ENCODE measurements at places on chromosomes 12 and 14.

- no peak for DNase-seq
Measured at GRCh38 chr14:65588426-65589140, 176.1 kb downstream of the FUT8 start.

DNA sequence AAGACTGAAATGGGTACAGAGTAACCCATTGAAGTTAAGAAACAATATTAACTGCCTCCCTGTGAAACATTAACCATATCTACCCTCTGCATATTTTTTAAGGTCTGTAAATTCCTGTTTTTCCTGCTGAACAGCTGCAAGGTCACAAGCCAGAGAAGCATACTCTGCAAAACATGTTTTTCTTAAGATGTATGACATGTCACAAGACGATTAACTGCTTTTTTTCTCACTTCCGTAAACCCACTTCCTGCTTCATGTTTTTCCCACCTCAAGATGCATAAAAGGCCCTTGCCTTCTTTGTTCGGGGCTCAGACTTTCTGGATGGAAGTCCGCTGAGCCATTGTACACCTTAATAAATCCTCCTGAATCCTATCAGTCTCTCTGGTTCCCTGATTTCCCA lies 504.7 kb upstream of the MIS18BP1 start:
- no peak for DNase-seq

DNA sequence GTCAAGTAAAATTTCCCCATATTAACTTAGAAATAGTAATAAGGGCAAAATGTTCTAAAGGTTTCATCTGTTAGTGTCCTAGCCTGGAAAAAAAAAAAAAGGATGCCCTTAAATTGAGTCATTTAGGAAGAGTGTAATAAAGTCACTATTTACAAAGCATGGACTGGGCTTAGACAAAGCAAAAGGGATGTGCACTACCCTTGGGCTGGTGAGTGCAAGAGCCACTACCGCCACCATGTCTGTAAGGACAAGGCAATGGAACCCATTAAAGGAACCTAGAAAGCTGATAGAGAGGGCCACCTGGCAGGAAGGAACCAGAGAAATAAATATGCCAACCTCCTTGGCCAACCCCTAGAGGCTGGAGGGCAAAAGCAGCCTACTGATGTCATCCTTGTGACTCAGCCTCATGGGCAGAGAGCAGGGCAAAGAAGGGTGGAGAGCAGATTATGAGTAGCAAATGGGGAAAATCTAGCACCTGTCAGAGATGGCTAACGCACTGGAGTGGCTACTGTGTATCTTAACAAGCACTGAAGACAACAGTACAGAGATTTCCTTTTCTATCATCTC lies 59.5 kb upstream of the FUT8 start:
- no peak for DNase-seq

DNA sequence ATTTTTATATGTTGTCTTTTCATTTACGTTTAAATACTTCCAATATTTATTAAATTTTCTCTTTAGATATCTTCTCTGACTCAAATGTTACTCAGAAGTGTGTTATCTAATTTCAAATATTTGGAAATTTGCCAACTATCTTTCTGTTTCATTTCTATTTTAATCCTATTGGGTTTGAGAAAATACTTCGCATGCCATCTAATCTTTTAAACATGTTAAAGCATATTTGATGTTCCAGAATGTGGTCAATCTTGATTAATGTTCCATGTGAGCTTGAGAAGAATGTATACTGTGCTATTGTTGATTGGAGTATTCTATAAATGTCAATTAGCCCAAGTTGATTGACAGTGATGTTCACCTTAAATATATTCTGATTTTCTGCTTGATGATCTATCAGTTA lies 11.9 kb upstream of the DCN start:
- no peak for DNase-seq

GRCh38 chr14:84670796-84671195 lies 859.1 kb upstream of the FLRT2 start:
- no peak for DNase-seq

- DNase-seq = no peak
Measured at GRCh38 chr14:95235351-95235750, 78.0 kb upstream of the DICER1 start.

DNA sequence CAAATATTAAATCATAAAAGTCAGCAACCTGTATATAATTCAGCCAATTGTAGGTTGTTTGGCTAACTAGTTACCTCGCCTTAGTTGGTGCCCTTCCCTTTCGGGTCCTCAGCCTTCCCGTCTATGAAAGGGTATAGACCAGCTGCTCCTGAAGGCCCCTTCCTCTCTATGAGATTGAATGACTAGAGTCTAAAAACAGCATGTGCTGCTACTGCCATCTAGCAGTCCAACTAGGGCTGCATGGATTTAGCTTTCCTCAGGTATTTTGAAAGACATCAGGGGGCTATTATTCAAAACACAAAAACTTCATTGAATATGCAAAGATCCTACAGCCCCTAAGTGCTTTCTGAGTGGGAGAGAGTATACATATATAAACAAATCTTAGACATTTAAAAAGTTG lies 37.0 kb upstream of the TMEM263 start:
- DNase-seq = peak; percentile 34

- DNase-seq = no peak
Measured at GRCh38 chr12:111359914-111360276, 9.0 kb downstream of the PHETA1 start.

DNA sequence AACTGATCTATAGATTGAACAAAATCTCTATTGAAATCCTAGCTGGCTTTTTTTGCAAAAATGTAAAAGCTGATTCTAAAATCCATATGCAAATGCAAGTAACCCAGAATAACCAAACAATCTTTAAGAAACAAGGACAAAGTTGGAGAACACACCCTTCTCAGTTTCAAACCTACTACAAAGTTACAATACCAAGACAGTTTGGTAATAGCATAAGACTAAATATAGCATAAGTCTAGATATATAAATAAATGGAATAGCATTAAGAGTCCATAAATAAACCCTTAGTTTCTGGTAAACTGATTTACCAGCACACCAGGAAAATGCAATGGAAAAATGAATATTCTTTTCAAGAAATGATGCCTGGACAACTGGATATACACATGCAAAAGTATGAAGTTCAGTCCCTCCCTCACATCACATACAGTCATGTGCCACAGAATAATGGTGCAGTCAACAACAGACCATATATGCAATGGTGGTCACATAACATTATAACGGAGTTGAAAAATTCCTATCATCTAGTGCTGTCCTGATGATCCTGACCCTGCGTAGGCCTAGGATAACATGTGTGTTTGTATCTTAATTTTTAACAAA lies 94.5 kb upstream of the GRIN2B start:
- DNase-seq = no peak

GRCh38 chr14:23727566-23728335 lies 91.6 kb downstream of the DHRS2 start:
- DNase-seq = peak; percentile 37

DNA sequence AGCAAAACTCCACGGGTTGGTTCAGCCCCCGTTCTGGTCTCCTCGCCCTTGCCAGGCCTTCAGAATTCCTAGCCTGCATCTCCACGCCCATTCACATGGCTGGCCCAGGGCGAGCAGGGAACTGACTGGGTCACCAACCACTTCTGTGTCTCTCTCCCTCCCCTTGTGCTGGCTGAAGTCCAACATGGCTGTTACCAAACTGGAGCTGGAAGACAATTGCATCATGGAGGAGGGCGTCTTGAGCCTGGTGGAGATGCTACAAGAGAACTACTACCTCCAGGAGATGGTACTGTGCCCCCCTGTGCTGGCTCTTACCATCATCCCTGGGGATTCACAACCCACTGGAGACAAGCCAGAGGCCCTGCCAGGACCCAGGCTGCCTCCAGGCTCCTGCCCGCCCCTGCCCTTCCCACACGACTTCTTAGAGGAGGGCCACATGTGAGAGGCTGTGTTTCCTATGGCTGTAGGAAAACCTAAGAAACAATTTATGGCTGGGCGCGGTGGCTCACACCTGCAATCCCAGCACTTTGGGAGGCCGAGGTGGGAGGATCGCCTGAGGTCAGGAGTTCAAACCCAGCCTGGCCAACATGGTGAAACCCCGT lies 9.9 kb downstream of the LRRC74A start:
- no peak for DNase-seq

DNA sequence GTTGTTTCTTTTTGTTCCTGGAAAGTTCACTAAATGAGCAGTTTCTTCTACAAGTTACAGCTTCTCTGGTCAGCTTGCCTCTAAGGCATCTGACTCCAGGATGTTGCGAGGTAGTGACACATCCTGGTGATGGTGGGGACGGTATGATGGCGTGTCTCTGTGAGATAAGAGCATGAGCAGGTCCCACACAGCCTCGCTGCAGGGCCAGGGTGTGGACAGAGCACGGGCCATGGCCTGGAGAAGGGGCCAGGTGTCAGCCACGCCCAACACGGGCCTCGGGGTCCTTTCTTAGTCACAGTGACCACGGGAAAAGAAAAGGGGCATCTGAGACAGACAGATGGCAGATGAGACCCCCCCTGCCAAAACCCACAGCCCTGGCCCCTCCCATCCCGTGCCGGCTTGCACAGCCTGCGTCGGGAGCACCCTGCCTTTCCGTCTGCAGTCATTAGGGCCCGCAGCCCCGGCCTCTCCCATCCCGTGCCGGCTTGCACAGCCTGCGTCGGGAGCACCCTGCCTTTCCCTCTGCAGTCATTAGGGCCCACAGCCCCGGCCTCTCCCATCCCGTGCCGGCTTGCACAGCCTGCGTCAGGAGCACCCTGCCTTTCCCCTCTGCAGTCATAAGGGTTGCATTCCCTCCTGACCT lies 79.3 kb upstream of the DYNC1H1 start:
- no peak for DNase-seq

- DNase-seq = no peak
Measured at GRCh38 chr12:50353869-50354593, 42.4 kb downstream of the FAM186A start.

GRCh38 chr14:55272922-55273321 lies 1.7 kb downstream of the FBXO34 start:
- no peak for DNase-seq

DNA sequence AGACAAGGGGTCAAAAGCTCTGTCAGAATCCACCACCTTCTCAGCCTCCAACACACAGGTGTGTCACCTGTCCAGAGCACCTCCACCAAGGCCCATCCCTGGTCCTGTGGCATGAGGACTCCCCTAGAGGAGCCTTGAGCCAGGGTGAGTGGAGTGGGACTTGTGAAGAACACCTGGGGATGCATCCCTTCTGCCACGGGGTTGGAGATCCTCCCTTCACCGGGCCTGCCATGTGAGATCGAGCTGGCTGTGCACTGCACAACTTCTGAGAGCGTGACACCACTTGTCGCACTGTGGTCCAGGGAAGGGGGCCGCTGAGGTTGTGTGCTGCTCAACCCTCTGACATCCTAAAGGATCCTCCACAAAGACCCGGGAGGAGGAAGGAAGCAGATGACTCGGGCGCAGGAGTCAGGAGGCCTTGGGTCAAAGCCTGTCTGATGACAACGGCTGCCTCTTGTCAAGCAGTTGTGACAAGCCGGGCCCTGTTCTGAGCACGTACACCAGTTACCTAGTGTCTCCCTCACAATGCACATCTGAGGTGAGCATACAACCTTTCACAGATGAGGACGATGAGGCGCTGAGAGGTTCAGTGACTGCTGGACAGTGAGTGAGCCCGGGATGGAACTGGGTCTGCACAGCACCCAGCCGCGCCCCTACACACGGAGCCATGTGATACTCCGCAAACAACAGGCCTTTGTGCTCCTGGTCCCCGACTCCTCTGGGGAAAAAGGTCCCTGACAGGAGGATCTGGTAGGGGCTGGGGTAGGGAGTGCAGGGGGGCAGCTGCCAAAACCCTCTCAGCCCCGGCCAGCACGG lies 35.6 kb downstream of the CHGA start:
- no peak for DNase-seq

DNA sequence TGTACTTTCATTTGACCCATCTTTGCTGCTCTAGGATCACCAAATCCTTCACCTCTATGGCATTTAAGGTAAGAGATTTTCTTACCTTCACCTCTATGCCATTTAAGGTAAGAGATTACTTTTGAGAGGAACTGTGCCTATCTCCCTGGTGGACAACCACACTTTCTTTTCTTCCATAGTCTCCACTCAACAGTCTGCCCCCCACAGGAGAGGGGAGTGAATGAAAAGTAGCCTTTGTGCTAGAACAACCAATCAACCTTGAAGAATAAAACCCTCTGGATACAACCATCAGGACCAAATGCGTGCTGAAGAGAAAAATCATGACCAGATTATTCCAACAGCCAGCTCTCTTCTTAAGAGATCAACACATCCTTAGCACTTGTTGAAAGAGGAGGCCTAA lies 258.6 kb upstream of the TMPO start:
- DNase-seq = no peak

- DNase-seq = no peak
Measured at GRCh38 chr14:103861413-103862392, 14.3 kb upstream of the PPP1R13B start.

DNA sequence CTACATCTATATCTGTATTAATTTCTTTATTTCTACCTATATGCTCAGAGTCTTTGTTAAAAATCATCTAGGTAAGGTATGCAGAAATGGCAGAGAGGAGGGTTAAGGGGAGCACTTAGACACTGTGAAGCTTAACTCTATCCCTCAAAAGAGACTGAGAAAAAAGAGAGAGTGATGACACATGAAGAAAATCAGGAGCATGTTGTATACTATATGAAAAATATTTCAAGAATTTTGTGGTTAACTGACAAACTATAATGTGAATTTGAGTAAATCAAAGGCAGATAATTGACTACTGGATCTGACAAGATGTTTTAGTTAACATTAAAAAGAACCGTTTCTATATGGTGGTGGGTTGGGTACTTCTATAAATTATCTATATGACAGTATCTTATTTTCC lies 1814.2 kb upstream of the SEL1L start:
- DNase-seq = no peak

DNA sequence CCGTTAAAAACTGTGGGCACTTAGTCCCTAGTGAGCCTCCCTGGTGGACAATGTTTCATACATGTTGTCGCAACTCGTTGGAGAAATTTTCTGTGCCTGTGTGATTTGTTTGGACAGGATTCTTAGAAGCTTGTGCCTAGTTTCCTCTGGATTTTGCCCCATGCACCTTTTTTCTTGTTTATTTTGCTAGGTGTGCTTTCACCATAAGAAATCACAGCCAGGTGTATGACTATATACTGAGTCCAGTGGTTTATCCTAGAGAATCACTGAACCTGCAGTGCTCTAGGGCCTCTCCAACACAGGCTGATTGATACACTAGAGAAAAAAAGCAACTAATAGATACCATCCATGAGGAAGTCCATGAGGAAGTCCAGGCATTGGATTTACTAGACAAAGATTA lies 33.1 kb upstream of the OASL start:
- no peak for DNase-seq

GRCh38 chr12:125533434-125534029 lies 468.3 kb downstream of the AACS start:
- no peak for DNase-seq
